ENCODE measurements at places on chromosomes 13 and 19.

DNA sequence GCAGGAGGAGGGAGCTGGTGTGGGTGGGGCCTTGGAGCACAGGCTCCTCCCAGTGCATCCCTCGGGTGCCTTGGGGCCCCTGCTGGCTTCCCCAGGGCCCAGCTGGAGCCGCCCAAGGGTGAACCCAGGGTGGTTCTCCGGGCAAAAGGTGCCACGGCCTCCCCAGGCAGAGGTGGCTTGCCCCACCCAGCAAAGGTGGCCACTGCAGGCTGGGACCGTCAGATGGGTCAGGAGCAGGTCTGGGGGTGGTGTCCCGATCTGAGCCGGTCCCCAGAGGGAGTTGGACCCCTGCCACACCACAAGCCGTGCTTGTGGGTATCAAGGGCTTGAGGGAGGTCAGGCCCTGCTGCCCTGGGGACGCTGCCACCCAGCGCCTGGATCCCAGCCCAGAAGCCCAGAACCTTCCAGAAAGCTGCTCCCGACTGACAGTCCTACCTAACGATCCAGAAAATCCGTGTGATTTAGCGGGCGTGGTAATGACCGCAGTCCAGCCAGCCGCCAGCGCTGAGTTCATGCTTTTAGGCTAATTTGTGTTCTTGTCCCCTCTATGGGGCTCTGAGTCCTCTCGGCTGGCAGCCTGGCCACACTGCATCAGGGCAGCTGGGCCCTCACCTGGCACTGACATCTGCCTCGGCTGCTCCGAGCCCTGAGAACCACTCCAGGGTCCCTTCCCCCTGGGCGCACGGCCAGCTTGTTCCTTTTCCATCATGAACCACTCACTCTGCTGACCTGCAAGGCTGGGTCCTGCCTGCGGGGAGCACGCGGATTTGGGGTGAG, 5.0 kb upstream of the GRIN3B start:
- DNase-seq = no peak

- no peak for DNase-seq
Observed at GRCh38 chr19:18796239-18796638, 5.1 kb upstream of the COMP start.

DNA sequence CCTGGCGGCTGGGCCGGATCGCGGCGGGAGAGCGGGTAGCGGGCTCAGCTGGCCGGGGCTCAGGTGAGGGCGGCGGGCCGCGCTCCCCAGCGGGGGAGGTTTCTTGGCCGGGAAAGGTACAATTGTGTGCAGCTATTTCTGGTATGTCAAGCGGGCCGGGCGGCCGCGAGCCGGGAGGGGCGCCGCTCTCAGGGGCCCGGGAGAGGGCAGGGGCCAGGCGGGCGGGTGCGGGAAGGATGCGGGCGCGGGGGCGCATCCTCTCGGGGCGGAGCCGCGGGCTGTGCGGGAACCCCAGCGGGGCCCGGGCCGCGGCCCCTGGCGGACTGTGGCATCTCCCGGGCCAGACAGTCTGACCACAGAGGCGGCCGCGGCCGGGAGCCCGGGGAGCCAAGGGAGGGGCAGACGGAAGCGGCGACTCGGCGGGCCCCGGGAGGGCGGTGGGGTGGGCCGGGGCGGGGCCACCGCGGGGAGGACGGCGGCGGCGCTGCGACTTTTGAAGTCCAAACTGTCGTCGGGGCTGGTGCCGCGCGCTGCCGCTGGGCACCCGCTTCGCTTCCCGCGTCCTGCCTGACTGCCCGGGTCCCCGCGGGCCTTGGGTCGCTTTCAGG, at the start of gene LMO7:
TSS of gene LMO7 (plus strand) at position 503 of the 608 bp plus-strand sequence. CDS start 328 bp downstream, outside the sequence.
- peak; percentile 58 for DNase-seq

GRCh38 chr19:13537454-13537853, 31.2 kb upstream of the CACNA1A start:
- peak; percentile 47 for DNase-seq

- DNase-seq = no peak
Observed at GRCh38 chr13:97205465-97205864, 16.7 kb upstream of the MBNL2 start.

DNA sequence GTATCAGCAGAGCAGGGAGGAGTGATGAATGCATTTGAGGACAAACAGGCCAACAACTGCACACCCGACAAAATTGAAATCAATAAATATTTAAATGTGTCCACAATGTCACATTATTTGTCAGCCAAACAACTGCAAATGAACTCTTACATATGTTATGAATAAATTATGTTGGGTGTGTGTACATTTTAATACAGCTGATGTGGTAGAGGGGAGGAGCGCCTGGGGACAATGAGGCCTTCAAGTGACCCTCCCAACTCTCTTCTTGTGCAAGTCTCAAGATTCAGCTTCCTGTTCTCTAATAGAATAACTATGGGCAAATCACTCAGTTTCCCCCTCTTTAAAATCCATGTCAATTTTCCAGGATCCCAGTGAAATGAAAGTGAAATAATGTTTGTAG, 303.2 kb downstream of the TSHZ3 start:
- DNase-seq = no peak

DNA sequence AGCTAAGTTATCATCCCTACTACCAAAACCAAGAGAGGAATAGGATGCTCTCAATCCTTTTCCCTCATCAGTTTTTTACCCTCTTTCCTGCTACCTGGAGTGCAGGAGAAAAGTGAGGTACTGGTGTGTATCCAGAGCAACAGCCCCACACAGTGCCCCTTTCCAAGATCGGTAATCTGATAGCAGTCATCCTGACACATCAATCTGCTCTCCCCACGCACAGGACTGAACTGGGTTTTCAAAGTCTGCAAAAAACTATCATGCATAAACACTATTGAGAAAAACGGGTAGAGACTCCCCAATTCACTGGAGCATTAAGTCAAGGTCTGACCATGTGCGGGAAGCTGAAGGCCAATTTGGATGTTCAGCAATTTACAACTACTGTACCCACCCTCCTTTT, 284.8 kb downstream of the RBM26 start:
- DNase-seq = no peak

DNA sequence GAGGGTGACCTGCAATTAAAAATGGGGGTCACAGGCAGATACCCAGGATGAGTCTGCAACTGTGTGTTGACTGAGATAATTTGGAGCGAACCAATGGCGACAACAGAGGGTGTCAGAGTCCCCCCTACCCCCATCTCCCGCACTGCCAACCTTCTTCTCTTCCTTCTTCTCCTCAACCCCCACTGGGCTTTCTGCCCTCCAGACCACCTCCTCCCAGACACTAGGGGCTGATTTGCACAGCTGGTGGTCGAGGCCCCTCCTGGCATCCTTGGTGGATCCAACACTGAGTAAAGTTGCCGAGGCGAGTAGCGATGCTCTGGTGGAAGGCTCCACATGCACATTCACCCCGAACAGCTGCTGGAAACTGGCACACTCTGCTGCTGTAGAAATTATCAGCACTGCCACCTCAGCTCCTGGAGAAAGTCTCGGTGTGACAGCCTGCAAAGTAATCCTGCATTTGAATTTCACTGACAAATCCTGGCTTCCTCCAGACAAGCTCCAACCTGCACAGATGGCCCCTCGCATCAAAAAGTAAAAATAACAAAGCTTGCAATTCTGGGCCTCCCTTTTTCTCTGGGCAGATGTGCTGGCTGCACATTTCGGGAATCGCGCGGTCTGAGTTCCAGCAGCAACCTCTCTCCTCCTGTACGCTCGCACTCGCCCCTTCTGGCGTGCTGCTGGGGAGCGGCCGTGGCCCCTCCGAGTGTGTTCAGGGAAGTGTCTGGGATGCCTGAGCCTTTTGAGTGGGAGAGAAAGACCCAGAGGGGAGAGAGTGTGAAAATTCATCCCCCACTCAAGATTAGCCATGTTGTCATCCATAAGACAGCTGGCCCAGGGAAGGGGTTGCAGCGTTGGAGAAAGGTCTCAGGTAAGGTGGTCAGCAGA, 28.5 kb downstream of the CCNE1 start:
- no peak for DNase-seq

DNA sequence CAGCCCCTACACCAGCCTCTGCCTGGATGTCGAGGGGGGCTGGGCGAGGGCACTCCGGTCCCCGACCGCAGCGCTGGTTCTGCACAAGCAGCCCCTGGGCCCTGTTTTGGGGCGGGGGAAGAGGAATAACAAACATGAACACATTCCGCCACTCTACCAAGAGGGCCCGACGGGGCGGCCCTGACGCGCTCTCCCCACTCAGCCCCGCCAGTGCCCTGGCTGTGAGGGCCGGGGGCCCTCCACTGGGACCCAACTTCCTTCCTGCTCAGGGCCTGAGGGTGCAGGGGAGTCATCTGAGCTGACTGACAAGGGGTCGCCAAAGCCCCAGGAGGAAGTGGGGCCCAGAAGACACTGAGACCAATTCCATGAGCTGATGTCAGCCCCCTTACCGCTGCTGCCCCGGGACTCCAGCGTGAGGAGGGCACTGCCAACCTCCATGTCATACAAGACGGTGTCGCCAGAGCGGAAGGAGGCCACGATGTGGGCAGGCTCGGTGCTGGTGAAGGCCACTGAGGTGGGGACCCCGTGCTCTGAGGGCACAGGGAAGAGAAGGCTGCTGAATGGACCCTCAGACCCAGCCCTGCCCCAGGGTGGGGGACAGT, 5.6 kb upstream of the PRKD2 start:
- no peak for DNase-seq

GRCh38 chr19:58513694-58514563, 2.1 kb upstream of the SLC27A5 start:
- DNase-seq = peak; percentile 74

GRCh38 chr19:50893047-50893736, 18.0 kb downstream of the KLK4 start:
- no peak for DNase-seq

DNA sequence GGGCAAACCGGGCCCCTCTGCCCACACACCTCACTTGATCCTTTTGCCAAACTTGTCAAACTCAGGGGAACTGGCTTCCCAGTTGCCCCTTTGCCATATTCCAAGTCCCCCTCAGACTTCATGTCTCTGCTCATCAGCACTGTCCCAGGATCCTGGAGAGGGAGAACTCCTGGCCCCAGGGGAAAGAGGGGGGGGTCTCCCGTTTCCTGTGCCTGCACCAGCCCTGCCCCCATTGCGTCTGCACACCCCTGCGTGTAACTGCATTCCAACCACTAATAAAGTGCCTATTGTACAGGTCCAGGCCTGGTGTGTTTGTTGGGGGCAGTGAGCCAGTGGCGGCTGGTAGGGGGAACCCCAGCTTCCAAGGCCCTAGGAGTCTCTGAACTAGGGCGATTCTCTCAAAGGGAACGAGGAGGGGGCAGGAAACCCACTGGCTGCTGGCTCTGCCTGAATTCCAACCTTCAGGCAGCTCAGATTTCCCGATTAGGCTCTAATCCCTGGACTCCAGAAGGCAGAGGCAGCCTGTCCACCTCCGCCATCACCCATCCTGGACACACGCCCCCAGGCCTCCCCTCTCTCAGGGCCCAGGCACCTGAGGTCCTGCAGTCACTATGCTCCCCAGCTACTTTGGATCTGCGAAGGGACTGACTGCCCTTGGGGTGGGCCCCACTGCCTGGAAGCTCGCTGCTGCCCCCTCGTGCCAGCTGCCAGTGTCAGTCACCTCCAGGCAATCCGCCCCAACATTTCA, 9.7 kb upstream of the ILF3 start:
- DNase-seq = peak; percentile 76

DNA sequence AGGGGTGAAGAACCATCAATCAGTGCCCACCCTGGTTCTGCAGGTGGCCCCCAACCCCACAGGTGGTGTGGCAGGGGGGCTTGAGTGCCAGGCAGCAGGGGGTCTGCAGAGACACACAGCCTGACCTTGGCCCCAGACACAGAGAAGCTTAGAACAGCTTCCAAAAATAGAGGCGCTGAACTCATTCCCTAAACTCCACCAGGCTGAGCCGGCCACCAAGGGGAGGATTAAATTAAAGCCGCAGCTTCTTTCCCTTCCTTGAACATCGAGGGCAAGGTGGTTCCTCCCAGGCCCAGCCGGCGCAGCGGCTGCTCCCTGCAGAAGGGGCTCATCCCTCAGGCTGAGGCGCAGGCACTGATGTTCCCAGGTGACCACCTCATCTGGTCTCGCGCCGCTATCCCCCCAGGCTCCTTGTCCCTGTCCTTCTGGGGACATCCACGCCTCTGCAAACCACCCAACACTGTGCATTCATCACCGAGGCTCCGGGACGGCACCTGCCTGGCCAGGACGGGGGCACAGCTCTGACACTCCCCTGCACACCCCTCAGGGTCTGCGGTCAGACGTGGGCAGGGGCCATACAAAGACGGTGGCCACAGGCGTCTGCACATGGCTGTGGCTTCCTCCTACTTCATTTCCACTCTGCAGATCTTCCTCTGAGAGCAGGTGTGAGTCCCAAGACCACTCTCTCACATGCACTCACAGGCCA, 30.9 kb downstream of the LAMP1 start:
- no peak for DNase-seq

GRCh38 chr19:11180346-11180745, 17.0 kb downstream of the KANK2 start:
- no peak for DNase-seq

GRCh38 chr13:75873494-75873893, 237.4 kb downstream of the LMO7 start:
- no peak for DNase-seq

DNA sequence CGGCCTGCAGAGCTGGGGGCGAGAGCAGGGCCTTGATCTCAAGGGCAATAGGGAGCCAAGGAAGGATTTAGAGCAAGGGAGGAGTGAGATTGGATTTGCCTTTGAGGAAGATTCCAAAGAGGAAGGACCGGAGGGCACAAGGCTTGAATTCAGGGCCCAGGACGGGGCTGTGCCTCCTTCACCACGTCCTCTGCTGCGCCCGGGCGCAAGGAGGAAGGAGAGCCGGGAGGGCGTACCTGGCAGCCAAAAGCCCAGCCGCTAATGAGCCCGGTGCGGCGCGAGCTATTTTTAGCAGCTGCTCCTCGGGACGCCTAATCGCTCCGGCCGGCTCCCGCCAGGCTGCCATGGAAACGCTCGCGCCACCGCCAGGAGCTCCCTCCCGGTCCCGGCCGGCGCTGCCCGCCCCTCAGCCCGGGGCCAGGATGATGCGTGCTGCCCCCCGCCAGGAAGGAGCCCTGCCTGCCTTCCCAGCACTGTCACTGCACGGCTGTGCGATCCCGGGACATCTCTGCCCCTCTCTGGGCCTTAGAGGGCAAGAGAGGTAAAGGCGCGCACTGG, 31.3 kb downstream of the TINCR start:
- no peak for DNase-seq

DNA sequence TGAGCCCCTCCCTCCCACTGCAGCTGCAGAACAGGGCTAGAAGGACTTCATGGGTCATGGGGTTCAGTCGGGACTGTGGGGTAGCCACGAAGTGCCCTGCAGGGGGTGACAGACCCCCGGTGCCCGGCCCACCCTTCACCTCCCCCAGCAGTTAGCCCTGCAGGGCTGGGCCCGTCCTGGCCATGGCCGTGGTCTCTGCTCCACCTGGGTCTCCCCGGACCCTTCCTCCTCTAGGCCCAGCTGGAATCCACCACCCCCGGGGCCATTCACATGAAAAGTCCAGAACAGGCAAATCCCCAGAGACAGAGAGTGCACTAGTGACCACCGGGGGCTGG, 17.3 kb downstream of the MKNK2 start:
- DNase-seq = no peak

- no peak for DNase-seq
Observed at GRCh38 chr19:50833117-50833801, at the start of gene KLK15. TSS of gene KLK15 (minus strand) at chr19:50833574. CDS start at chr19:50831492, 2,082 bp downstream.

- no peak for DNase-seq
Observed at GRCh38 chr19:3655402-3656072, 28.9 kb upstream of the CACTIN start.

Data from T47D (cell line).